ENCODE measurements at places on chromosomes 12 and 14.

DNA sequence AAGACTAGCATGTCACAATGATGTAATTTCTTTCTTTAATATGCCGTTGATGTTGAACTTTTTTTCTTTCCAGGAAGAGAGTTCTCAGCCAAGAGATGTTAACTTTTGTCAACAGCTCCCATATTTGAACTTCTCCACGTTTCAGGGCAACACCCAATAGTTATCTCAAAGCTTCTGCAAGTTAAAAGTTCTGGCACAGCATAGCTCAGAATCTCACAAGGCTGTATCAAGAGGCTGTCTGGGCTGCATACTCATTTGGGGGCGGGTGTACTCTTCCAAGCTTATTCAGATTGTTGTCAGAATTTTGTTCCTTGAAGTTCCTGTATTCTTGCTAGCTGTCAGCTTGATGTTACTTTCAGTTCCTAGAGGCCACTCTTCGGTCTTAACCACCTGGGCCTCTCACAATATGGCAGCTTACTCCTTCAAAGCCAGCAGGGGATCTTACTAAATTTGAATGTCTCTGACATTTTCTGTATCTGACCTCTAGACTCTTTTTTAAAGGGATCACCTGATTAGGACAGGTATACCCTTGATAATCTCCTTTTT, 38.9 kb downstream of the KCNC2 start:
- no peak for ATAC-seq

DNA sequence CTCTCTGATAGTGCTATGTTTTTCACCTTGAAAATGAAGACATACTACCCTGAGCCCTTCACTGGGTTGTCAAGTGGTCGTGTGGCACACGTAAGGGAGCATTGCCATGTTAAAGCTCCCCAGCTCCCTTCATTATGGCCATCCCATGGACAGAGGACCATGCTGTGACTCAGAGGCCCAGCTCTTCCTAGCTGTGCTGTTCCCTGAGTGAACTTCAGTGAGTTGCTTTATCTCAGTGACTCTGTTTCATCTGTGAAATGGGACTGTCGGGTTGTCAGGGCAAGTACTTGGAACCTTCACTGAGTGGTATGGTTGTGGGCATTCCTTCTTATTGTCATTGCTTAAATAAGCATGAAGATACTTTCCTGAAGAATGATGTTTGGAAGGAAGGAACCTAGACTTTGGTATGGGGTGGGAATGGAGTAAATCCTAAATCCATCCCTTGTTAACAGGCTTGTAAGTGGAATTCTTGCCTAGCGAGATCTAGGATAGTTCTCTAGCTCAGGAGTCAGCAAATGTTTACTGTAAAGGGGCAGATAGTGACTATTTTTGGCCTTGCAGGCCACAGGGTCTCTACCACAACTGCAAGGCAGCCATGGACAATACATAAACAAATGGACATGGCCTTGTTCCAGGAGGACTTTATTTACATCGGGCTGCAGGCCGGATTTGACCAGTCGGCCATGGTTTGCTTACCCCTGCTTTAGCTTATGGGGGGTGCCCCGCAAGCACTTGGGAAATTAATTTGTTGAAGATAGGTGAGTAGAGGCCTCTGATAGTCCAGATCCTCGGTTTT, 283.5 kb downstream of the ZFP36L1 start:
- ATAC-seq = no peak

GRCh38 chr14:58238252-58239243, 6.1 kb upstream of the PSMA3 start:
- ATAC-seq = peak; percentile 31

GRCh38 chr12:71958993-71959578, 20.4 kb downstream of the TPH2 start:
- no peak for ATAC-seq

DNA sequence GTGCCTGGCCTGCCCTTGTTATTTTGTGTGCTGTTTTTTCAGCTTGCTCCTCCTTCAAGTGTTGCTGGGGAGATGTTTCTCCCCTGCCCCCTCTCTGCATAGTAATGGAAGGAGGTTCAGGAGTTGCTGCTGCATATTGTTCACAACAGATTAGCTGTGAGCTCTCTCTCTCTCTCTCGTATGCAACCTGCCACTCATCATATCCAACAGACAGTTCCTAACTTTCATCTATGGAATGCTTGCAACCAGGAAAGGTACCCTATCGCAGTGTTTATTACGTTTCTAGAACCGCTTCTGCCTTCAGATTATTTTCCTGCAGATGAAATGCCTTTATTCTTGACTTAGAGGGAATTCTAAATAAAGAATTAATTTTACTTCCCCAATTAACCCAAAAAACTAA, 372.9 kb downstream of the RMST start:
- no peak for ATAC-seq

DNA sequence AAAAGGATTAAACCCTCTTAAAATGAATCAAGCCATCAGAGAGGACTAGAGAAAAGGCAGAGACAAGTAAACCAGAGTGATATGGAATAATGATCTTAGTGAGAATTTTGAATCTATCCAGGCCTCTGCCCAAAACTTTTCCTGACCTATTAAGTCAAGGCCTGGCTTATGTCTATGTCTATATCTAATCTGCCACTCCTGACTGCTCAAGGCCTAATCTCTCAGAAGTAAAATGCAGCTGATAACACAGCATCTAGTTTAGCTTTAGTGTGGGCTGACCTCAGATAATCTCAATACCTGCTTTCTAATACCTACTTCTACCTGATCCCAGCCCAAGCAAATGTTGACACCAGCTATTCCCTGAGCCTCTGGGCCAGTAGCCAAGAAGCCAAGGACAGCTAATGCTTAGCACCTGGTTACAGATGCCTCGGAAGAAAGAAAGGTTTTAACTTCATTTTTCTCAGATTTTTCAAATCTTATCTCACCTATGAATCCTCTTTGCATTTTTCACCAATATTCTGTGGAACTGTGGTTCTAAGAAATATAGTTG, 1472.5 kb upstream of the SEL1L start:
- no peak for ATAC-seq

- no peak for ATAC-seq
Observed at GRCh38 chr12:5171701-5172100, 128.0 kb downstream of the KCNA5 start.

DNA sequence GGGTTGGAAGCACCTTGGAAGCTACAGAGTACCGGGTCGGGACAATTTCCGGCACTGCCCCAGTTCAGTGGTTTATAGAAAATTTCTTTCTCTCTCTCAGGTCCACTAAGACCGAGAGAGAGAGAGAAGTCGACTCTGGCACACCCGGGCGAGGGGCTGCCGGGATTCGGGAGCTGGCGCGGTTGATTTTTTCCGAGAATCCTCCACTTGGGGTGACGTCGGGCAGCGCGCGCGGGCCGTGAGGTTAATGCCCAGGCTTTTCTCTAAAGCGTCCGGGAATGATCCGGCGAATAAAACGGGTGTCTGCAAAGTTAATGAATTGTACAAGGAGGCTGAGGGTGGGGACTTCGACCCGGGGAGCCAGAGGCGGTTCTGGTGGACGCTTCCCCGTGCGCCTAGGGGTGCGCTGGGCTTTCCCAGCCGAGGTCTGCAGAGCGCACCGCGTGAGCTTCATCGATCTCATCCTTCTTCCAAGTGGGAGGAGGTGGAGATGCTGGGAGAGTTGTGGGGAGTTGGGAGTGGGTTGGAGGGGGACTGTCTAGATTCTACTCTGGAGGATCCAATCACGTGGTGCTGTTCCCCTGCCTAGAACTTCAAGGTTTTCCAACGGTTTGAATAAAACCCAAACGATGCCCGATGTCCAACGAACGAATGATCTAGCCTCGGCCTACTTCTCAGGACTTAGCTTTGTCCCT, 51.9 kb upstream of the TBX3 start:
- ATAC-seq = peak; percentile 16

- ATAC-seq = no peak
Observed at GRCh38 chr12:546920-547845, 87.4 kb downstream of the B4GALNT3 start.

GRCh38 chr12:56565510-56566101, 44.0 kb downstream of the RBMS2 start:
- ATAC-seq = peak; percentile 76

DNA sequence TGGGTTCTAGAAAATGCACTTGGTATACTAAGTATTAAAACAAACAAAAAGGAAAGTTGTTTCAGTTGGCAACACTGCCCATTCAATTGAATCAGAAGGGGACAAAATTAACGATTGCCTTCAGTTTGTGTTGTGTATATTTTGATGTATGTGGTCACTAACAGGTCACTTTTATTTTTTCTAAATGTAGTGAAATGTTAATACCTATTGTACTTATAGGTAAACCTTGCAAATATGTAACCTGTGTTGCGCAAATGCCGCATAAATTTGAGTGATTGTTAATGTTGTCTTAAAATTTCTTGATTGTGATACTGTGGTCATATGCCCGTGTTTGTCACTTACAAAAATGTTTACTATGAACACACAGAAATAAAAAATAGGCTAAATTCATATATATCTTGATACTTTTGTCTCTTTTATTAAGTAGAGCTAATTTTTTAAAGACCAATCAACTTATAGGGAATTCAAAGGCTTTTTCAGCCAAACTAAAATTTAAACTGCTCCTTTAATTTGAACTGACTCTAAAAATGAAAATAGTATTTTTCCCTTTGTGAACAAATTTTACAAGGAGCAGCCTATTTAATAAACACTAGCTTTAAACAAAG, 2.8 kb downstream of the FOXG1 start:
- ATAC-seq = no peak

- ATAC-seq = peak; percentile 72
Observed at GRCh38 chr14:104827177-104828055, 26.5 kb downstream of the ZBTB42 start.

GRCh38 chr12:94640134-94640928, 10.0 kb downstream of the TMCC3 start:
- ATAC-seq = peak; percentile 80

DNA sequence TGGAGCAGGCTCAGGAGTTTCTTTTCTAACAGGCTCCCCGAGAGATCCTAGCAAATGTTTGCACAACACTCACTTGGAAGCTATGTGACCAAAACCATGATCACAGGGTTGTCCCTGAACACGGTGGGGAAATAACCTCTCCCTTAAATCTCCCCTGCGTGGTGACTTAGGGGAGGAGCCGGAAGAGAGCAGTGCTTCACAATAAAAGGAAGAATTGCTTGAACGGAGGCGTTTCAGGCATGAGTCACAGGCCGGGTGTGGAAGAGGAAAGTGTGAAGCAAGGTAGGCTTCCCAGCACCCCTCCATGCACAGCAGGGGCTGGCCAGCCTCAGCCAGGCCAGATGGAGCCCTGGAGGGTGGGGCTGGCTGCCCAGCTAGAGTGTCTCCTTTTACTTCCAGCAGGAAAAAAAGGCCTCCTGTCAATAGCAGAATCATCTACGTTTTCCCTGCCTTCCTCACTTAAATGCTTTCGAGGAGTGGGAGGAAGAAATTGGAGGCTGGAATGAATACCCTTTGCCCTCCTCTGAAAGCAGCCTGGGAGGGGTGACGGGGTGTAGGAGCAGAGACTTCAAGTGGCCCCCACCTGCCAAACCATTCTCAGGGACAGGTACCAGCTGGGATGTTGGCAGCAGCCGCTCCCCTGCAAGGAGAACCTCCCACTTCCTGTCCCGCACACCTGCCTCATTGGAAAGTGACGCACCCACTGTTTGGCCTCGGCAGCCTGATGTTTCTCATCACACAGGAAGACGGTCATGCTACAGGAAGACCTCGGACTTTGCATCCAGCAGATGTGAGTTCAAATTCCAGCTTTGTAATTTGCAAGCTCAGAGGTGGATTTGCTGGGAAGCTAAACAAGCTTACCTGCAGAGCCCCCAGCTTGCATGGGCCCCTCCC, 30.1 kb upstream of the PPP2R5C start:
- ATAC-seq = peak; percentile 90

GRCh38 chr12:6607751-6608591, 792 bp upstream of the CHD4 start:
- ATAC-seq = peak; percentile 62

DNA sequence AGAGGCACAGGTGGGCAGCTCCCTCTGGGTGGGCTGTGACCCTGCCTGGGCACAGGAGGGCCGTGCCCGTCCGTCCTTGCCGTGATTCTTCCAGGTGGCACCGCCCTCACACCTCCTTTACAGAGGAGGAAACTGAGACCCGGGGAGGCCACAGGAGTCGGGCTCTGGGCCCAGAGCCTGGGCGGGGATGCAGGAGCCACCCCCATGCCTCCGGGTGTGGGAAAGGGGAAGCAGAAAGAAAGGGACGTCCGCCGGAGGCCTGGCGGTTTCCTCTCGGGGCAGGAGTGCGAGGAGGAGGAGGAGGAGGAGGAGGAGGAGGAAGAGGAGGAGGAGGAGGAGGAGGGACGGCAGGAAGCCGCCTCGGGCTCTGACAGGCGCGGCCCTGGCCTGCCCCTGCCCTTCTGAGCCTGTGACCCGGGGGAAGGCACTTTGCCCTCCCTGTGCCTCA, 23.0 kb downstream of the SH2B3 start:
- ATAC-seq = no peak

- ATAC-seq = no peak
Observed at GRCh38 chr14:52121441-52121840, 52.6 kb upstream of the NID2 start.

GRCh38 chr12:127550271-127550670, 716.7 kb upstream of the TMEM132C start:
- ATAC-seq = no peak

DNA sequence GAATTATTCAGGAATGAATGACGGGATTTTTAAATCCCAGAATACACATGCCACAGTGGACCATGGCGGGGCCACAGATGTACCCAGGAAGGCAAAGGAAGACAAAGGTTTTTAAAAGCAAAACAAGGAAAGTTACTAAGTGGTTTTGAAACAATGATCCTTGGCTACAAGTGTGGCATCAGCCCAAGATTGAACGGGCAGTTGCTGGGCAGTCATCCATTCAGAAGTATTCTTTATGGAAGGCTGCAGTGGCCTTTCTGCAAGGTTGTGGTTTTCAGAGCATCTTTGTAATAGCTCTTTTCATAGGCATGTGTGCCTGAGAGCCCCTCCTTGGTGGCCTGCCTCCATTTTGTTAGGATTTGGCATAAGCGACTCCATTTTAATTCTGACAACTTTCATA, 13.4 kb upstream of the IFI27 start:
- no peak for ATAC-seq

All from stimulated activated memory B cell treated with anti-CD40 and anti-IgM and Interleukin-4, amounts not matched to agents 10 μg/mL and 1 μg/mL and 100 μg/mL, for 72 hours (primary cell).